ENCODE measurements at places on chromosomes 12 and 14.

DNA sequence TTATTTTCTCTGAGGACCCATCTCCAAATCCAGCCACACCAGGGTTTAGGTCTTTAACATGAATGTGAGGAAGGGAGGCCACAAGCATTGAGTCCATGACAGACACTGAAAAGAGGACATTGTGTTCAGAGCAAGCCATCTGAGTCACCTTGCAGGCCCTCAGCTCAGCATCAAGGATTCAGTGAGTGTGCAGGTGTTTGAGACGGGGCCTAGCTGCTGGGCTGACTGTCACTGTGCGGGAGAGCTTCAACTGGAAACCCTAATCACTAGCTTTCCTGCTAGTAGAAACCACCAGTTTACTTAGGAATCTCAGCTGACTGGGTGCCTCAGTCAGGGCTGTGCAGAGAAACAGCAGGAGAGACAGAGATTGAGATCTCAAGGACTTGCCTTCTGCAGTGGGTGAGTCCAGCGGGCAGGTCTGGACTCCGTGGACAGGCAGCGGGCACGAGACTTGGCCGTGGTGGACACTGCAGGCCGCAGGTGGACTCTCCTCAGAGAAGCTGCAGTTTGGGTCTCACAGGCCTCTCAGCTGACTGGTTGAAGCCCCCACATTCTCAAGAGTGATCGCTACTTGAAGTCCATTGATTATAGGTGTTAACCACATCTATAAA lies 86.1 kb upstream of the DYNC1H1 start:
- no peak for DNase-seq

DNA sequence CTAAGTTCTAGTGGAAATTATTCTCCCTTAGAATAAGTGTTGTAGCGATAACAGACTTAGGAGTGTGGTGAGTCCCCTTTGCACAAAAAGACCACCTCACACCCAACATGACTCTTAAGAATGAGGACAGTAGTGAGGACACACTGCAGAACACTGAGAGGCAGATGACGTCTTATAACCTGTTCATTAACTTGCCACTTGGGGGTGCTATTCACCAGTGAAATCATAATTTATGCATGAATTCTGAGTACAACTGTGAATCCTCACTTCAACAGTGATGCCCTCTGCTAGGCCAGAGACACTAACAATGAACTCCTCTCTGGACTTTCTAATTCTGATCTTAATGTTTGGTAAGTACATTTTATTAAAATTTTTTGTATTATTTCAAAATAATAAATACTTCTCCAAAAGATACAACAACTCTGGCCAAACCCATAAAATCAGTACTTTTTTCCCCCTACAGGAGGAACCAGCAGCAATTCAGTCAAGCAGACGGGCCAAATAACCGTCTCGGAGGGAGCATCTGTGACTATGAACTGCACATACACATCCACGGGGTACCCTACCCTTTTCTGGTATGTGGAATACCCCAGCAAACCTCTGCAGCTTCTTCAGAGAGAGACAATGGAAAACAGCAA lies 274.7 kb downstream of the DAD1 start:
- no peak for DNase-seq

- DNase-seq = no peak
These were observed 16.2 kb downstream of the SUPT16H start for GRCh38 chr14:21367582-21368144.

DNA sequence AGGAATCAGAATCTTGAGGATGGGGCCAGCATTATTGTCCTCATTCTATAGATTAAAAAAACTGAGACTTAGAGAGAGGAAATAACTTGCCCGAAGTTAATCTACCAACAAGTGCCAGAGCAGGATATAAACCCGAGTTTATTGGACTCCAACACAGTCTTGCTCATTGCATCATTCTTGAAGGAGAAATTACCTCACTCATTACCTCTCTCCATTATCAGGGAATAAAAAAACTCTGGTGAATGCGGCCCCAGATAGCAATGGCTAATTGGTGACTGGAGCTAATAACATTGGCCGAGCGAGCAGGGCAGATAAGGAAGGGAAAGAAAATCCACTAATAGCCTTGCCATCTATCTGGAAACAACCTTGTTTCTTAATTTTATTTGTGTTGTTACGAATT lies 24.7 kb upstream of the TMED10 start:
- DNase-seq = no peak

DNA sequence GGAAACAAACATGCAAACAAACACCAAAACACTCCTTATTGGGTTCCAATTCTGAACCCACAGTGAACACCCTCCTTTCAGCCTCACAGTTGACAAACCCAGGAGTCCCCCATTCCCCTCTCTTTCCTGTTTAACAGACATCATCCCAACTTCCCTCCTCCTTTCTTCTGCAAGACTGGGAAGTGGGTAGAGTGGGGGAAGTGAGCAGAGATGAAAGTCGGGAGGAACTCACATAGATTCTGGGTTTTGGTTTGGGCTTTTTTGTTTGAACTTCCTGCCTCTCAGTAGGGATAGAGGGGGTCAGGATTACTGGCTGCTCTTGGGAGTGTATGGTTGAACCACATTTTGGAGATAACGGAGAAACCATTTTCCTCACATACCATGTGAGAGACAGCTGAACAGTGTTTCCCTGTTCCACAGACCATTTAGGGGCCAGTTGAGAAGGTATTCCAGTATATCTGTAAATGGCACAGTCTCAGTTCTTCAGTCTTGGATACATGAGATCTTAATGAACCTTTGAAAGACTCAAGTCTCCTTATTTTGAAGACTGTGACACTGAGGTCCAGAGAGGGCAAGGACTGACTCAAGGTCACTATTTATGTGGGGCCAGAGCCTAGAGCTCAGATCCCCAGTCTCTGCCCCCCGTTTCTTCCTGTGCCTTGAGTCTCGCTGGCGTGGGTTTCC lies 3.9 kb upstream of the GPR84 start:
- DNase-seq = no peak

DNA sequence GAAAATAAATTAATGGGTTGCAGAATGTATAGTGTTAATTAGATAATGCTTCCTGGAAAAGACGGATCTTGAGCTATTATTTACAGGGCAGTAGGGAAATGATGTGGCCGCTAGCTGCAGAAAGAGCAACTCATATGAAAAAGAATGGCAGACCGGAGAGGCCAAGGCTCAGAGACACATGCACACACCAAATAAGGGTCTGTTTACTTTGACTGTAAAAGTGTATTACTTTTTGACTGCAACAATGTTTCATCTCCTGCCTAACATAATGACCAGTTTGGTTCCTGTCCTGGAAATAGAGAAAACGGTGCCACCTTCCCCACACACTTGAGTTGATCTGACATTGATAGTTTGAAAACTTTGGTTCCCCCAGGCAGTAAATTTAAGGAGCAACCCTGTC lies 290.9 kb downstream of the CACNA1C start:
- no peak for DNase-seq
